NCI-H460 (cell line): ENCODE measurements at places on chromosomes 12 and 14.

GRCh38 chr12:5898874-5899273, 46.2 kb downstream of the ANO2 start:
- no peak for DNase-seq

GRCh38 chr12:27052176-27052575, 29.8 kb downstream of the MED21 start:
- no peak for DNase-seq

DNA sequence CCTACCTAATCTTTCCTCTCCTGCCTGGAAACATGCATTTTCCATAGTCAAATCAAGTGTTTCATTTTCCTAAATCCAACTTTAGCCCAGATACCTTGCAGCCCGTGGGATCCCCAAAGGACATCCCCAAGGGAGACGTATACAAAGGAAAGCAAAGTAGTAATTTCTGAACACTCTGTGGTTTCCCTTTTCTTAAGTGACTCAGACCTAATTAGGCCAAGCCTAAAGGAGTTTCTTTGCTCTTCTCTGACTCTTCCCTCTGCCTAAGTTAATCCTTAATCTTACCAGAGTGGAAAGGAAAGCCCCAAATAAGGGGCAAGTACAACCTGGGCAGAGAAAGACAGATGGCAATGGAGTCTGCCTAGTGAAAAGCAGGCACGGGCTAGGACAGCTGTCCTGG, 250.3 kb downstream of the SPTSSA start:
- DNase-seq: no peak

DNA sequence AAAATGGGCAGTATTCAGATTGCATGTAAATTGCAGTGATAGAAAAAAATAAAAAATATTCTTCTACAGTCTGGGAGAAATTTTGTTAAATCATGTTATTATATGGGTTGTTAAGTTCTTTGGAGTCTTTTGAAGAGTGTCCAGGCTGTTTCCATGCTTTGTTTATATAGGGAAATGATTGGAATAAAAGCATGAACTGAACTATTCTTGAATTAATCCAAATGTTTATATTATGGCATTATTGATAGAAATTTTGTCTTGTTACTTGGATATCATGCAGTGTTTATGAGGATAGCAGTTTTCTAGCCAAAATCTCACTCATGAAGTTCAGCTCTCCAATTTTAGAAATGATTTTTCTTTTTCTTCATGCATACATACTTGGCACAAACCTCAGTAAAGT, 108.2 kb upstream of the NAV3 start:
- no peak for DNase-seq

GRCh38 chr14:102029956-102030355, 56.9 kb downstream of the HSP90AA1 start:
- DNase-seq: no peak
